Stimulated activated naive B cell treated with anti-CD40 and anti-IgM and Interleukin-4, amounts not matched to agents 10 μg/mL and 1 μg/mL and 100 μg/mL, for 72 hours (primary cell): ENCODE measurements at places on chromosomes 1 and 21.
A peak's percentile ranks its signal among the peaks of the same experiment; 100 is the strongest.

GRCh38 chr1:1019122-1019999 is 559 bp upstream of the AGRN start:
- H3K27me3 ChIP-seq: peaks cover 26% of the 10 kb centered on the region
- H3K27ac ChIP-seq: no peak overlapping the region
- peaks cover 30% of the 10 kb centered on the region for H3K4me1 ChIP-seq
- DNase-seq: peak; percentile 75

DNA sequence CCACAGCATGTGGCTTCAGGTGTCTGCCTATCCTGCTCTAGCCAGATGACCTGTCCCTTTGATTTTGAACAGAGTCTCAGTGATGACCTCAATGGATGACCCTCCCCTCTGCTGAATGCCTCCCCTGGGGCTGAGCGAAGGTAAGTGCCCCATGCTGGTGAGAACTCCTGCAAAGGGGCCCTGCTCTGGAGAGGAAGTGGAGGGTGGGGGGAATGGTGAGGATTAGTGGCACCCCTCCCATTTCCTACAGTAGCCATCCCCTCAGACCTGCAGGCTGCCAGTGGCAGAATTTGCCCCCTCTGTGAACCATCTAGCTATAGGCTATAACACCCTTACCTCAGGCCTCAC is 3.7 kb upstream of the PMVK start:
- no peak for DNase-seq
- no peaks in the 10 kb centered on the region for H3K27me3 ChIP-seq
- H3K4me1 ChIP-seq: peaks cover 76% of the 10 kb centered on the region
- peak overlapping the region; percentile 20 for H3K27ac ChIP-seq
- peaks cover 4% of the 10 kb centered on the region for H3K36me3 ChIP-seq

GRCh38 chr1:239558559-239558958 is 172.2 kb downstream of the CHRM3 start:
- DNase-seq: no peak
- no peak overlapping the region for H3K4me3 ChIP-seq
- H3K27me3 ChIP-seq: no peaks in the 10 kb centered on the region
- peaks cover 3% of the 10 kb centered on the region for H3K4me1 ChIP-seq

- no peaks in the 10 kb centered on the region for H3K27me3 ChIP-seq
- peak; percentile 59 for DNase-seq
- H3K4me3 ChIP-seq: peak overlapping the region; percentile 75
Observed at GRCh38 chr1:1208713-1209433, 2.5 kb upstream of the TNFRSF18 start.

GRCh38 chr1:65958561-65959350 is 166.1 kb downstream of the PDE4B start:
- H3K4me1 ChIP-seq: no peaks in the 10 kb centered on the region
- H3K4me3 ChIP-seq: no peak overlapping the region
- no peaks in the 10 kb centered on the region for H3K36me3 ChIP-seq
- DNase-seq: no peak

GRCh38 chr1:212853658-212854057 is 4.4 kb upstream of the FLVCR1 start:
- H3K27ac ChIP-seq: no peak overlapping the region
- DNase-seq: no peak
- peaks cover 6% of the 10 kb centered on the region for H3K4me1 ChIP-seq
- H3K4me3 ChIP-seq: no peak overlapping the region

GRCh38 chr1:79363430-79363829 is 356.9 kb upstream of the ADGRL4 start:
- H3K4me3 ChIP-seq: no peak overlapping the region
- no peaks in the 10 kb centered on the region for H3K36me3 ChIP-seq
- H3K27ac ChIP-seq: no peak overlapping the region
- H3K27me3 ChIP-seq: no peaks in the 10 kb centered on the region
- DNase-seq: no peak

DNA sequence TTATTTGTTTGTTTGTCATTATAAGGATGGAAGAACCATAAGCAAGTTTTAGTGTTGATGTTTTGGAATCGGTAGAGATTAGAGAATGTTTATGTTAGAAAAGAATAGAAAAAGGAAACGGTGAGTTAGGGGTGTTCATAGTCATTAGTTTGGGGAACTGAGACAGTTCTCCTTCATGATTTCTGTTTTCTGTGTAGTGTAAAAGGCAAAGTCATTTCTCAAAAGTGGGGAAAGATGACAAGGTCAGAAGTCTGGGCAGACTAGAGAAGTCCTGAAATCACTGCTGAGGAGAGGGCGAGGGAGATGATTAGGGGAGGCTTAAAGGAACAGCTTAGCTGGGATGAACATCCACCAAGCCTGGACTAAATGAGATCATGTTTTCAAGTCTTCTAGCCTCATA is 498.9 kb downstream of the TTLL7 start:
- H3K4me3 ChIP-seq: no peak overlapping the region
- peaks cover 5% of the 10 kb centered on the region for H3K4me1 ChIP-seq
- no peaks in the 10 kb centered on the region for H3K27me3 ChIP-seq
- H3K36me3 ChIP-seq: no peaks in the 10 kb centered on the region

DNA sequence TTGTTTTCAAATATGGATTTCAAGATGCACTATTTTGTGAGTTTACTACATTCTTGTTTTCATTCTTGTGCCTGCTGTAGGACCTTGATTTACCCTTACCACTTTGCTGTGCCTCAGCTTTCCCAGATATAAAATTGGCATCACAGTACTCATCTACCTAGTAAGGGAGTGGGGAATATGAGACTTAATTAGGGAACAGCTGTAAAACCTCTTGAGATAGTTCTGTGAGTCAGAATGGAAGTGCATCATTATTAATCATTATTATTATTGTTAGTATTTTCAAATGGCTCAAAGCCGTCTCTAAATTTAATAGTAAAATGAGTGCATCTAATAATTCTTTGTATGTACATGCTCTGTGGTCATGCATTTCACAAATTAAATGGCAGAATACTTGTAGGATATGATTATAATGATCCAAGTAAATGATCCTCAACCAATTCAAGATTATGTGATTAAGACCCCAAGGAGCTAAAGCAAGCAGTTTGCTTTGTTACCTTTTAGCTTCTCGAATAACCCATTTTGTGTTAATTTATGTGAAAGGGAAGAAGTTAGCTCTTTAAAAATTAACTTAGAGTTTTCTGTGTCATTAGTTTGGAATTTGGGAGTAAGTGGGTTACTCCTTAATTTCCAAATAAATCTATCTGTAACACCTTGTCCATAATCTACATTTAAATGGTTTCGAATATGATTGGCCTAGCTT is 155.4 kb downstream of the NFIA start:
- H3K36me3 ChIP-seq: no peaks in the 10 kb centered on the region
- H3K27me3 ChIP-seq: no peaks in the 10 kb centered on the region
- no peaks in the 10 kb centered on the region for H3K4me1 ChIP-seq
- H3K4me3 ChIP-seq: no peak overlapping the region
- DNase-seq: no peak
- no peak overlapping the region for H3K27ac ChIP-seq

DNA sequence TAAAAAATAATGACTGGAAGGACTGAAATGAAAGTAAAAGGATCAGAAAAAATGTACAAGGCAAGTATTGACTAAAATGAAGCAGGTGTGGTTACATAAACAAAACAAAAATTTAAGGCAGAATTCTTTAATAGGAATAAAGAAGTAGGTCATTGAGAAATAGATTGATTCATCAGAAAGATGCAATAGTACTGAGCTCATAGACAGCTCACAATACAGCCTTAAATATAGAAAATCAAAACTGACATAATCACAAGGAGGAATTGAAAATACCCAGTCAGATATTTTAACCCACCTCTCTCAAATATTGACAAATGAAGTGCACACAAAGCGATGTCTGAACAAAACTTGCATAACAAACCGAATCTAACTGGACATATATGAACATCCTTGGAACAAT is 366.8 kb upstream of the DPYD start:
- no peak overlapping the region for H3K4me3 ChIP-seq
- no peaks in the 10 kb centered on the region for H3K4me1 ChIP-seq
- H3K27ac ChIP-seq: no peak overlapping the region
- no peaks in the 10 kb centered on the region for H3K27me3 ChIP-seq
- no peaks in the 10 kb centered on the region for H3K36me3 ChIP-seq

DNA sequence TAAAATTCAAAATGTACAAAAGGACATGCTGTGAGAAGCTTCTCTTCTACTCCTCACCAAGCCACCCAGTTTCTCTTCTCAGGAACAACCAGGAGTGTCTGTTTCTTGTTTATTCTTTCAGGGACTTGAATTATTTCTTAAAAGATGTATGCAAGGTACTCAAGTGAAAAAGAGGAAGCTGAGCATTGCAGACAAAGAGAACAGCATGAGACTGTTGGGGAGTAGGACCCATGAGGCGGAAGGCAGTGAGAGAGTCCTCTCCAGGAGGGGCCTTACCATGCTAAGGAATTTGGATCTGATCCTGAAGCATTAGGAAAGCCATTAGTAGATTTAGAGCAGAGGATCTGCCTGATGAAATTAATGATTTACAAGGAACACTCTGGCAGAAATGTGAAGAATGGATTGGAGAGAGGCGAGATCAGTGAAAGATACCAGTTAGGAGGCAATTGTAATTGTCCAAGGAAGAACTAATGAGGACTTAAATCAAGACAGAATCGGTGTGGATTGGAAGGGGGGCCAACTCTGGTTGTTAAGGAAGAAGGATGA is 14.7 kb upstream of the SSX2IP start:
- H3K27ac ChIP-seq: no peak overlapping the region
- DNase-seq: no peak
- H3K4me1 ChIP-seq: peaks cover 4% of the 10 kb centered on the region
- H3K27me3 ChIP-seq: no peaks in the 10 kb centered on the region
- no peaks in the 10 kb centered on the region for H3K36me3 ChIP-seq
- no peak overlapping the region for H3K4me3 ChIP-seq

DNA sequence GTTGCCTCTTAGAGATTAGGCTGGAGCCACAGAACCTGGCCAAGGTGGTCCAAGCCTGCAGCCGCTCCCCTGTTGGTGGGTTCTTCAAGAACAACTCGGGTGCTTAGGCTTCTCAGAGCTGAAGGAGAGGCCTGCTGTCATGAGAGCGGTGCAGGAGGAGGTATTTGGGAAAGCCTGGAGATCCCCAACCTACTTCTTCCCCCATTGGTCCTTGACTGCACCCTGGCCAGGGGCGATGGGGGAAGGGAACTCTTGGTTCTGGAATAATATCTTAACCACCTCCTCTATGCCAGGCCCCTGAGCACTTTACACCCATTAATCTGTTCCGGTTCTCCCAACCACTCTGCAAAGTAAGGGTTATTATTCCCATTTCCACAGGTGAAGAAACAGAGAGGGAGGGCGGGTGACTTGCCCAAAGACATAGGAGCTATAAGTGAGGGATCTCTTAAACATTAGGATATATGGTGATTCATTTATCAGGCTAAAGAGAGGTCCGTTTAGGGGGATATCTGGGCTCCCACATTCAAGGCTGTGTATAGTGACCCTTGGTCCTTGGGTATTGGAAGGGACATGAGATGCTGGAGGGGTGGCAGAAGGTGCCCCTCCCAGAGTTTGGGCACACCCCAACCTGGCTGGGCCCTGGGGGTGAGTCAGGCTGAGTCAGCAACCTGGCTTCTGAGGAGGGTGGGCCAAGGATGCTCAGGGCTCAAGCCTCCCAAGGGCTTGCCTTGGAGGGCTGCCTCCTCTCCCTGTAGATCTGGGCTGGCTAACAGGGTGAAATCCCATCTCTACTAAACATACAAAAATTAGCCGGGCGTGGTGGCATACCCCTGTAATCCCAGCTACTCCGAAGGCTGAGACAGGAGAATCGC is 5.2 kb downstream of the TRNP1 start:
- H3K4me1 ChIP-seq: peaks cover 19% of the 10 kb centered on the region
- peaks cover 28% of the 10 kb centered on the region for H3K27me3 ChIP-seq

GRCh38 chr1:116323491-116323890 is 49.6 kb upstream of the ATP1A1 start:
- peaks cover 11% of the 10 kb centered on the region for H3K4me1 ChIP-seq
- peaks cover 6% of the 10 kb centered on the region for H3K27me3 ChIP-seq
- H3K4me3 ChIP-seq: no peak overlapping the region
- DNase-seq: no peak

- H3K4me1 ChIP-seq: peaks cover 10% of the 10 kb centered on the region
- H3K36me3 ChIP-seq: no peaks in the 10 kb centered on the region
- H3K27me3 ChIP-seq: peaks cover 44% of the 10 kb centered on the region
- no peak for DNase-seq
Observed at GRCh38 chr21:42321845-42322244, 6.6 kb upstream of the TFF3 start.

DNA sequence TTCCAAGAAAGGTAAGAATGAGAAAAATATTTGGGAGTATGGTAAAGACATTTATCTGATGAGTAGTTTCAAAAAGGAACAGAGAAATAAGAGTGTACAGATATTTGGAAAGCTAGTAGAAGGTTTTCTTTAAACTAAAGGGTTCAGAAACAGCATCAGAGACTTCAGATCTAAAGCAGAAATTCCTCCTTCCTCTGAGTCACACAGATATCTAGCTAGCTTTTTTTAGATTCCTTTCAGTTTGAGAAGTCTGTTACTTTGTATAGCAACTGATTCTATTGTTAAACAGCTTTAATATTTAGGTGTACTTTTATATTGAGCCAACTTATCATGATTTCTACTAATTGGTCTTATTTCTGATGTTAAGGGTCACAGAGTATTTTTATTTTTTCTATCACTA is 4.7 kb downstream of the AMY2B start:
- no peak overlapping the region for H3K4me3 ChIP-seq
- H3K27me3 ChIP-seq: no peaks in the 10 kb centered on the region
- no peak for DNase-seq
- H3K36me3 ChIP-seq: peaks cover 15% of the 10 kb centered on the region
- no peaks in the 10 kb centered on the region for H3K4me1 ChIP-seq

DNA sequence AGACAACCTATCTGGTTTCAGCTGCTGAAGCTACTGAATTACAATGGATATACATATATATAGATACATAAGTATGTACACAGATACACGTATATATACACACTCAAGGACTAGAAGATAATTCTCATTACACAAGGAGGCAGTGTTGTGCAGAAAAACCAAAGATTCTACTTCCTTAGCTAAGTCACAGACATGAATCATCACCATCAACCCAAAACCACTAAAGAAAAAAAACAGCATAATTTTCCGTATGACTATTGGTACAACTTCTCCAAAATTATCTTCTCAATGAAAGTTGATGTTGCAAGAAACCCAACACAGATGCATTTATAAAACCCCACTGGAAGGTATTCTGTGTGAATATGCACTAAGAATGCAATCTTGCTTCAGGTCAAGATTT is 36.8 kb upstream of the RPF1 start:
- peaks cover 10% of the 10 kb centered on the region for H3K4me1 ChIP-seq
- peaks cover 7% of the 10 kb centered on the region for H3K27me3 ChIP-seq
- H3K36me3 ChIP-seq: no peaks in the 10 kb centered on the region
- no peak overlapping the region for H3K4me3 ChIP-seq

- DNase-seq: no peak
- H3K27ac ChIP-seq: no peak overlapping the region
- H3K27me3 ChIP-seq: peaks cover 18% of the 10 kb centered on the region
Observed at GRCh38 chr1:236354330-236355147, 39.5 kb upstream of the EDARADD start.

- H3K27me3 ChIP-seq: no peaks in the 10 kb centered on the region
- H3K4me1 ChIP-seq: peaks cover 2% of the 10 kb centered on the region
- no peaks in the 10 kb centered on the region for H3K36me3 ChIP-seq
- H3K4me3 ChIP-seq: no peak overlapping the region
- no peak overlapping the region for H3K27ac ChIP-seq
- no peak for DNase-seq
Observed at GRCh38 chr21:21864321-21864840, 866.2 kb downstream of the NCAM2 start.
